ENCODE measurements at places on chromosomes 3 and 15.

DNA sequence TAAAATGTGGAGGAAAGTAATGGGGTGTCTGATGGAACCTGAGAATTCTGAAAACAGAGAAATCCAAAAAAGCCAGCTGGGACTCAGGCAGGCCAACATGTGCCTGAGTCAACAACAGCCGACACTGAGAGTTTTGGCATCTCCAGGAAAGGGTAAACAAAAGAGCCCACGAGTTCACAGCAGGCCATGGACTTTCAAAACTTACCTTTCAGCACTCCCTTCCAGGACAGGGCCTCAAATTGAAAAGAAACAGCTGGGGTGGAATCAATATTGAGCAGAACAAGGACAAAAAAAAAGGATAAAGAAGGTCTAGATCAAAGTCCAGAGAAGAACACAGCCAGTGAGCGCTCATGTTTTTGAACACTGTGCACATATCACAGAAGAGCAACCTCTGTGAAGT, 735.4 kb upstream of the GRM7 start:
- DNase-seq, result no peak

GRCh38 chr3:30350011-30350410, 256.4 kb upstream of the TGFBR2 start:
- no peak for DNase-seq

DNA sequence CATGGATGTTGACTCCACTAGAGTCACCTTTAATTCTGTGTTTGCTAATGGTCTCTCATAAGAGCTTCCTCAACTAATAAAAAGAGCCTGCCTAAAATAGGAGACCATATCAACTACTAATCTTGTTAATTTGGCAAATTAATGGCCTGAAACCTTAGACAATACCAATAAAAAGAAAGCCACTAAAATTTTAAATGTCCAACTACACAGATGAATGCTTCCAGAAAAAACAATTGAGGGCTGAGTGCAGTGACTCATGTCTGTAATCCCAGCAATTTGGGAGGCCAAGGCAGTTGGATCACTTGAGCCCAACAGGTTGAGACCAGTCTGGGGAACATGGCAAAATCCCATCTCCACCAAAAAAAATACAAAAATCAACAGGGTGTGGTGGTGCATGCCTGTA, 230.9 kb downstream of the NSUN3 start:
- DNase-seq, result no peak

GRCh38 chr3:113243071-113243470, 31.7 kb downstream of the BOC start:
- no peak for DNase-seq

DNA sequence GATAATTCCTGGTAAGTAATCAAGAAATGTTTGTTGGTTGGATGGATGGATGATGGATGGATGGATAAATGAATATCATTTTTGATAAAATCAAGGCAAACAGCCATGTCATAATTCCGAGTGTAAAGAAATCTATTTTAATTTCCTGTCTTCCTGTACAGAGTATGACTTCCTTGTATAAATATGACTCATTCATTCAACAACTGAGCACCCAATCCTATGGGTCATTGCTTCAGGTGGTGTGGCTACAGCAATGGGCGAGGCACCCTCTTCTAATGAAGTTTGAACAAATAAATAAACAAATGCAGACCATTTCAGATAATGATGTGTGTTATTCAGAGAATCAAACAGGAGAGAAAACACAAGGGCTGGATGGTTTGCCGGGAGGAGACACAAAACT, 198.7 kb downstream of the TNIK start:
- no peak for DNase-seq

- no peak for DNase-seq
Measured at GRCh38 chr15:25790000-25790660, 73.0 kb downstream of the ATP10A start.

- DNase-seq, result no peak
Measured at GRCh38 chr3:46293035-46293724, 50.9 kb downstream of the CCR3 start.

DNA sequence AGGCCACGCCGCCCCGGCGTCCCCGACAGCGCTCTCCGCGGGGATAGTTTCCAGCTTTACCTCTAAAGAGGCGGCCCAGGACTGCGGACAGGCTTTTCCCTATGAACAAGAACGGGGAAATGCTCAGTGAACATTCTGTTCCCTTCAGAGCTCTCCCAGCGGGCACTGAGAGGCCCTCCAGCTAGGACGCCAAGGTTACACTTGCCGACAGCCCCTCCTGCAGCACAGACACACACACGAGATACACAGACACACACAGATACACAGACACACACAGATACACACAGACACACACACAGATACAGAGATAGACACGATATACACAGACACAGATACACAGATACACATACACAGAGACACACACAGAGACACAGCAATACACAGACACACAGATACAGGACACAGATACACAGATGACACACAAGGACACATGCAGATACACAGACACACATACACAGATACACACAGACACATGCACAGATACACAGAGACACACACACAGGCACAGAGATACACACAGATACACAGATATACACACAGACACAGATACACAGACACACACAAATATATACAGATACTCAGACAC, 533 bp upstream of the OCA2 start:
- DNase-seq, result no peak

DNA sequence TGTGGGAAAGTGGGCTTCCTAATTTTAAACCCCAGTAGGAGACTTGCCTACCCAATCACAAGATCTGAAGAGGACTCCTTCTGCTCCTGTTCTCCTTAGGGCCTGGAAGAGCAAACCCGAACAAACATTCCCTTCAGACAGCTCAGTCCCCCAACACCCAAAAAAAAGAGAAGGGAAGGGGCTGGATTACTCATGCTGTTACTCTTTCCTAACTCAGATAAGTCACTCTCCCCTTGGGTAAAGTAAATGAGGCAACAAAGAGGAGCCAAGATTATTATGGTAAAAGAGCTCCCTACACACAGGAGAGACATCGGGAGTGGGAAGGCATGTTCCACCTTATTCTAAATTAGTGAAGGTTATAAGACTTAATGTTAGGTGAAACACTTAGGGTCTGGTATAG, 18.1 kb upstream of the LEKR1 start:
- no peak for DNase-seq

DNA sequence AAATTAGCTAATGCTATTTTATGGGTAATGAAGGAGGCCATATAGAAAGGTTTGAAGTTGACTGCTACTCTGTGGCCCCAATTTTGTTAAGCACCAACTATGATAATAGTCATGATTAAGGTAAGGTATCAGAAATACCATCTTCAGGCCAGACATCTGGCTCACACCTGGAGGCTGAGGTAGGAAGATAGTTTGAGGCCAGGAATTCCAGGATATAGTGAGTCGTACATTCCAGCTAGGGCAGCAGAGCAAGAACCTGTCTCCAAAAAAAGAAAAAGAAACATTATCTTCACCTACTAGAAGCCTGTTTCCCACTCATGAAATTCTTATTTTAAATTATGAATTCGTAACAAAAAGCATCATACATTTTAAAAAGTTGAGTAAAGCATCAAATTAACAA, 64.4 kb downstream of the LRRC28 start:
- DNase-seq, result no peak

- no peak for DNase-seq
Measured at GRCh38 chr3:49001155-49001554, 6.0 kb upstream of the WDR6 start.

- no peak for DNase-seq
Measured at GRCh38 chr3:58384381-58385090, 49.1 kb downstream of the PDHB start.

DNA sequence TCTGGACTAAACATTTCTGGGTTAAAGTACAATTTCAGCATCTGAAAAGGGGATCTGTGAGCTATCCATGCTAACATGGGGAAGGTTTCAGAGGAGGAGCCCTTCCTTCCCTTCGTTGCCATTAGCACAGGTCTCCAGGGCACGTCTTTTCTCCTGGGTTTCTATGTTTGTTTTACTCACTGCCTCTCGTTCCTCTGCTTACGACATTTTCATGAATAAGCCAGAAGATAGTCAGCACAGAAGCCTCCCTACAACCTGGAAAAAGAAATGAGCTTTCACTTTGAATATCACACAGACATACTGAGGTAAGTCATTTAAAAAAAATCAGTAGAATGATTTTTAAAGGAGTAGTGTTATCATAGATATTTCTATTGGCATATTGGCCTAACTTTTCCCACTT, 117.2 kb upstream of the KCNMB2 start:
- peak; percentile 38 for DNase-seq

- DNase-seq, result no peak
Measured at GRCh38 chr15:67809441-67809840, 15.9 kb upstream of the SKOR1 start.

DNA sequence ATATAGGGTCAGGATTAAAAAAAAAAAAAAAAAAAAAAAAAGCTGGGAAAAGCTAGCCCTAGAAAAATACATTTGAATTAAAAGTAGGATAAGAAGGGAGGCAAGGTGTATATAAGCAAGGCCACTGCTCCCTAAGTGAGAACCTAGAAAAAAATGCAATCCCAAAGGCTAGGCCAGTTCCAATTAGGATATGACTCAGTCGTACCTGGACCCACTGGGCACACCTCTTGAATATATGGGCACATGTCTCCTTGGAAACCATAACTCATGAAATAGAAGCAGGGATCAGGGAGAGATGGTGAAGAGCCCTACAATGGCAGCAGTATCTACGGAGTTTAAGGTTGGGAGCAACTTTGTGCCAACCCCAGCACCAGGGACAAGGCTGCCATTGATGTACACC, 314.1 kb upstream of the IL12A start:
- no peak for DNase-seq

- no peak for DNase-seq
Measured at GRCh38 chr3:14663396-14664135, 11.4 kb upstream of the C3orf20 start.

GRCh38 chr15:67158367-67158766, 93.0 kb downstream of the SMAD3 start:
- DNase-seq, result no peak

GRCh38 chr3:178492491-178492890, 43.7 kb upstream of the KCNMB2 start:
- DNase-seq, result no peak

- no peak for DNase-seq
Measured at GRCh38 chr3:136311968-136312367, 61.8 kb downstream of the PCCB start.

- no peak for DNase-seq
Measured at GRCh38 chr3:100329800-100330489, 4.6 kb upstream of the NIT2 start.

GRCh38 chr3:179544981-179545645, 17.6 kb upstream of the ACTL6A start:
- no peak for DNase-seq

DNA sequence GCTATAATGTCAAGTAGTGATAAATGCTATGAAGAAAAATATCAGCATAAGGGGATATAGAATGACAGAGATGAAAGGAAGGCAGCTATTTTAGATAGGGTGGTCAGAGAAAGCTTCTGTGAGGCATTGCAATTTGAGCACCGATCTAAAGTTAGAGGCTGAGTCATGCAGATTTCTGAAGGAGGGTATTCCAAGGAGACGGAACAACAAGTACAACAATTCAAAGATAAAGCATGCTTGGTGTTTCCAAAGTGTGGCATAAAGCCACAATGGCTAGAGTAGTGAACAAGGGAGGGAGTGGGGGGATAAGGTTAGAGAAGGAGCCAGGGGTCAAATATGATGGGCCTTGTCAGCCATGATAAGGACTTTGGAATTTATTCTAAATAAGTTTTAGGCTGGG, 71.9 kb downstream of the PFN2 start:
- no peak for DNase-seq

- DNase-seq, result no peak
Measured at GRCh38 chr3:98730886-98731537, 32.1 kb upstream of the ST3GAL6 start.

- no peak for DNase-seq
Measured at GRCh38 chr15:80093854-80094418, 34.5 kb downstream of the ZFAND6 start.

DNA sequence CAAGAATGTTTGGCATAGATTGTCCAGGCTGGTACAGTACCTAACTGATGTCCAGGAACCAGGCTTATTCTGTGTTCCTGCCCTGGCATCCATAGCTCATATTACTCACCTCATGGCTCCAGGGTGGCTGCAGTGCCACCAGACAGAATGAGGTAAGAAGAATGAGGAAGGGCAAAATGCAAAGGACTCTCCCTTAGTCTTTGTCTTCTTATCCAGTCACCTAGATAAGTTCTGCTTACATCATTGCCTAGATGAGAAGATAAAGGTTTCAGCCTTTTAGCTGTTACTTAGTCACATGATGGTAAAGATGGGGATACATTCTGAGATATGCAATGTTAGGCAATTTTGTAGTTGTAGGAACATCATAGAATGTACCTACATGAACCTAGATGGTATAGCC, 45.8 kb downstream of the CHP1 start:
- DNase-seq, result no peak

- DNase-seq, result peak; percentile 30
Measured at GRCh38 chr3:197541756-197542539, 13.8 kb downstream of the BDH1 start.

DNA sequence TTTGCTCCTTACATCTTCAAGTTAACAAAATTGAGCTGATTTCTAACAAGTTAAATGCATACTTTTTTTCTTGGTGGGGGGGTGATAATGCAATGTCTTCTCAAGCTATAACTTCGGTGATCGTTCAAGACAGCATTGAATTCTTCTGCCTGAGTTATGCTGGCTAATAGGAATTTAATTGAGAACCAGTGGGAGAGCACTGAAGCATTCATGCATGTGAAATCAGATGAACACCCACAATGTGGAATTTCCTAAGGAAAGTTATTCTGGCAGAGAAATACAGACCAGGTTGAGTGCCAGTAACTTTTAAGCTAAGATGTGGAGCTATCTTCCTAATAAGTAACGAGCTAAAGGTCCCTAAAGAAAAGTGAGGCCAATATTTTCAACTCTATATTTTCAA, 3.0 kb downstream of the SPATA16 start:
- DNase-seq, result no peak

DNA sequence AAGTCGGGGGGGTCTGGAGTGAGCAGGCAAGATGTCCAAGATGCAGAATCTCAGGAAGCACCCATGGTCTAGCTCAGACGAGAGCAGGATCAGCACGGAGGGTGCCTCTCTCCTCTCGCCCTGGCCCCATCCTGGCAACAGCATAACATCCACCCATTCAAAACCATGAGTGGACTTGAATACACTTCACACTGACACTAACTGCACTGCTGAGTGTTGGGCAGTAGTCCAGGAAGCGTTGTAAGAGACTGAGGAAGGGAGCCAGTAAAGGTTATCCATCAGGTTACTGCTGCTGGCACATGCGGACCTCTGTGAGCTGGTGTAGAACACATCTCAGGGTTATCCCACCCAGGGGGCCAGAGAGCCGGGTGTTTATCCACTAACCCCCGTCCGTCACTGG, 131.0 kb upstream of the TOPAZ1 start:
- DNase-seq, result no peak

- no peak for DNase-seq
Measured at GRCh38 chr3:18301781-18302180, 123.4 kb downstream of the SATB1 start.

DNA sequence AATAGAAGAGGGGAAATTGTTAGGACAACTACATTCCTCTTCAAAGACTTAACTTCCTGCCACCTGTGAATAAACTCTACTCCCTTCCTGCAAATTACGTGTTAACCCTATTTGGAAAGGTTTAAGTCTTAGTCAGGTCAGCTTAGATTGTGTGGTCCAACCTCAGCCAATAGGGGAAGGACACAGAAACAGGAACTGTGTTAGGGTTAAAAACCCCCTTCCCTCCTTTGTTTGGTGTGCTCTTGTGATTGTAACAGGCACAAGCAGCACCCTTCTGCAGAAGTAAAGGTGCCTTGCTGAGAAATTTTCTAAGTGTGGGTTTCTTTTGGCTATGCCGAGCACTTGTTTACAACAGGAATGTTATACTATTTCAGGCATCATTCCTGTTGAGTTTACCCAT, 45.0 kb upstream of the FSTL1 start:
- DNase-seq, result no peak

- DNase-seq, result no peak
Measured at GRCh38 chr3:54120657-54121413, 1.5 kb upstream of the CACNA2D3 start.
